Aortic smooth muscle cell (primary cell): ENCODE measurements at places on chromosomes 1 and 21. TPM values are rescaled to one million over a fixed set of nuclear protein-coding genes. Genes with fewer than 3 reads are reported as not detected.

SETD4 gene
- total RNA-seq = 11.0 and 12.8 TPM in 2 replicates

GNAT2 gene
- 0.19 and 0.40 TPM in 2 replicates for total RNA-seq

APCS gene
- not detected in 2 replicates for total RNA-seq

AMY2B gene
- total RNA-seq = 10.0 and 10.6 TPM in 2 replicates

SPATA46 gene
- total RNA-seq = not detected in 2 replicates

MTF1 gene
- 2.5 and 3.4 TPM in 2 replicates for total RNA-seq

PIGR gene
- total RNA-seq = not detected in 2 replicates

MNDA gene
- not detected in 2 replicates for total RNA-seq

DYNLT5 gene
- 0.37 and 0.40 TPM in 2 replicates for total RNA-seq

OR2M3 gene
- not detected in 2 replicates for total RNA-seq

NUP210L gene
- 0.12 and 0.13 TPM in 2 replicates for total RNA-seq

HSPB7 gene
- 4.6 and 21.6 TPM in 2 replicates for total RNA-seq

KRTAP7-1 gene
- total RNA-seq = not detected in 2 replicates

RYR2 gene
- total RNA-seq = not detected in 2 replicates

RIPPLY3 gene
- total RNA-seq = not detected in 2 replicates

PTGFR gene
- 30.3 and 37.7 TPM in 2 replicates for total RNA-seq

NR5A2 gene
- total RNA-seq = 0.12 and 0.13 TPM in 2 replicates

LCE1F gene
- total RNA-seq = not detected in 2 replicates

MAP1LC3C gene
- 0.13 TPM in 1 of 2 replicates, not detected in the other for total RNA-seq

RUNX3 gene
- total RNA-seq = not detected in 2 replicates

NTMT2 gene
- not detected in 2 replicates for total RNA-seq

RHBG gene
- total RNA-seq = not detected in 2 replicates

TLCD4 gene
- 0.79 and 0.99 TPM in 2 replicates for total RNA-seq

COL16A1 gene
- total RNA-seq = 48.1 and 59.5 TPM in 2 replicates

ZNF695 gene
- total RNA-seq = 1.4 and 2.2 TPM in 2 replicates

CA6 gene
- not detected in 2 replicates for total RNA-seq

RHD gene
- not detected in 2 replicates for total RNA-seq

FMN2 gene
- 6.5 and 8.3 TPM in 2 replicates for total RNA-seq

SIM2 gene
- not detected in 2 replicates for total RNA-seq

ELAPOR1 gene
- total RNA-seq = under 0.01 and 0.25 TPM in 2 replicates

CLDN14 gene
- total RNA-seq = 0.13 and 0.25 TPM in 2 replicates

RGS5 gene
- total RNA-seq = 12.7 and 76.0 TPM in 2 replicates

AQP10 gene
- total RNA-seq = under 0.01 and 0.06 TPM in 2 replicates

RNF115 gene
- 11.9 and 17.2 TPM in 2 replicates for total RNA-seq
